ENCODE measurements at places on chromosomes 7 and 10.

DNA sequence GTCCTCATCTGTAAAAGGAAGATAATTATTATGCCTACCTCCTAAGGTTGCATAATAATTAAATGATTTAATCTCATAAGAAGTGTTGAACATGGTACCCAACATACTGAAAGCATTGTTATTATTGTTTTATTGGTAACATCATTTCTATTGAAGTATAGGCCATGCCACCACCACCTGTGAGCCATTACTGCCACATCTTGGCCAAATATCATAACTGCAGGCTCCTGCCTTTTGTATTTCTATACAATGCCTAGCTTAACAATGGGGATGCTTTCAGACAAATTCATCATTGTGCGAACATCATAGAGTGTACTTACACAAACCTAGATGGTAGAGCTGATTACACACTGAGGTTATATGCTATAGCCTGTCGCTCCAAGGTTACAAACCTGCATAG is 61.1 kb upstream of the NPSR1 start:
- DNase-seq = no peak

DNA sequence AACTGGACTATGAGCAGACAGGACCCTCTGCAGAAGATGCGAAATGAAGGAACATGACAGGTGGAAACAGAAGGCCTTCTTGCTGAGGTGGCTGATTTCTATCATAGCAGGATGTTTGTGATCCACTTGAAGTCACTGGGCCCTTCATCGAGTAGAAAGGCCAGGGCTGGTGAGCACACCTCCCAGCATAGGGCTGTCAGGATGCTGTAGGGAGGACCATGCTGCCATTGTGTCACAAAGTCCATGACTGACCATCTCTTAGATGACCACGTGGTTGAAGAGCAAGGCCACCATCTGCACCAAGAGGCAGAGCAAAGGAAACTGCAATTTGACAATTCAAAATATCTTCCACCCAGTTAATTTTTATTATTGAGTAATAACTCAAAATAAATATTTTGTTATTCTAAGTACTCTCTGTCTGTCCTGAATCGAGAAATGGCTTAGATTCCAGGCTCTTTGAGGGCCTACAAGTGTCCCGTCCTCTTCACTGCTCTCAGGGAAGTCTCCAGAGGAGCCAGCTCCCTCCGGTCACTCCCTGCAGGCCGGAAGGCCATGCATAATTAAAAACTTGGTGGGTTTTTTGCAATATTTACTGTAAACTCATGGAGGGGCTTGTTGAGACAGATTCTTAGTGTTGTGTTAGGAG is 249.3 kb upstream of the ZMIZ1 start:
- no peak for DNase-seq

GRCh38 chr10:117364110-117364960 is 10.9 kb downstream of the PDZD8 start:
- DNase-seq = no peak

DNA sequence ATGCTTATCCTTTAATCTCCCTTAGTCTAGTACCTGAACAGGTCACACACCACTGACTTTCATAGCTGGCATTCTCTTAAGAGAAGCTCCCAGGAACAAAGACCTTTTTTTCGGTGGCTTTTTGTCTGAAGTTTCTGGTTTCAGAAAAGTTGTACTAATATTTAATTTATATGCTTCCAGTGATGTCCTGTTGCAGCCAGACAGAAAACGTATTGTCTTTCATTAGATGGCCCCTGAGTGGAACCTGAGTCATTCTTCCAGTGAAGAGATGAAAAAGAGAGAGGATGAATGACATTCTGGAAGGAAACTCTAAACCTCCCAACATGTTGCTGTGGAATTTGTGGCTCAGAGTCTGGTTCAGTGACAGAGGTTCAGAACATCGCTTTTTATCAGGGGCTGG is 274.8 kb upstream of the TAC1 start:
- DNase-seq = no peak

DNA sequence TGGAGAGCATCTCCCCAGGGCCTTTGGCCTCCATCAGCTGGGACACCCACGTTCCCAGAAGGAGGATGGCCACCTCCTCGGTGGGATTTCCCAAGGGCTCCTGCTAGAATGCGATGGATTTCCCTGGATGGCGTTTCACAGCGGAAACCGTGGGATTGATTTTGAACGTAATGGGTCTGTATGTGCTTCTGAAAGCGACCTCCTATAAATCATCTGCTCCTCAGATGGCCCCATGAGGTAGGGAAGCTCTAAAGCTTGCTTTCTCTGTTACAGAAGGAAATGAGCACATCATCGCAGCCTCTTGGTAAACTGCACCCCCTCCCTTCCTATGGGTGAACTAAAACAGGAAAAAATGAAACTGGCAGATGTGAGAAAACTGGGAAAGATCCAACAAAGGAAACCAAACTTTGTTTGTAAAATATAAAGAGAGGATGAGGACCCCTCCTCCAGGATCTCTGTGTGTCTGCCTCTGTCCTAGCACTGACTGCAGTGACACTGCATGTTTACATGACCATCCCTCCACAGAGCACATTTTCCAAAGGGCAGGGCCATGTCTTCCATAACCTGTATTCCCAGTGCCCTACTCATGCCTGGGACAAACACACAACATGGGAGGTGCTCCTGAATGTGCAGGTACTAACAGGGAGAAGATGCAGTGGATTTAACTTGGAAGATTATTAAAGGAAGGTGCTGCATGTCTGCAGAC is 57.6 kb downstream of the LYZL1 start:
- no peak for DNase-seq

DNA sequence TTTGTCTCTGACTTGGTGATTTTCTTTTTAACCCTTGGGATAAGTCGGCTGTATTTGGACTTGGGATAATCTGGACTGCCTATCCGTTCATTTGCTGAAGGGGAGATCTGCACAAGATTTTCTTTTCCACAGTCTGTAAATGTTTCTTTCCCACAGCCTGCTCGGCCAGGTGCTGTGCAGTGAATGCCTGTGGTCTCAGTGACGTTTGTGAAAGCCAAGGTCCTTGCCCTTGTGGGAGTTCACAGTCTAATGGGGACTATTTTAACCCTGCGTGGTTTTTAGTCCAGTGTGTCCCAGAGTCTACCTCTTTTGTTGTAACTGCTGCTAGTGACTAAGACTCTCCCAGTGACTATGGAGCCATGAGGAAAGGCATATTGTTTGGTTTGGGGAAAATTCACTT is 8.9 kb downstream of the PNLIP start:
- DNase-seq = no peak

DNA sequence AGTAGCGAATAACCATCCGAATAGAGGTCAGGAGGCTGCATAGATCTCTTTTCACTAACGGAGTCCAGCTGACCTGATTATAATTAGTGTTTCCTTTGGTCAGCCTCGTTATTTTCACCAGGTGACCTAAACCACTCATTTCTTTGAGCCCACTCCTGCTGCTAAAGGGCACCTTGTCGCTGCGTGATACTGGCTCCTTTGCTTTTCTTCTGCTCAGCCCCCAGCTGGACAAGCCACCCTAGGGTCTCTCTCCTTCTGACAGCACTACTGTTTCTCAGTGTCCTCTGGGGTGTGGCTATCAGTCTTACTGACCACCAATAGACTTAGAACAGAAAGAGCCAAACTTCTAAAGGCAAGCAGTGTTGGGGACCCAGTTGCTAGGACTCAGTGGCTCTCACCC is 2.7 kb upstream of the IGFBP3 start:
- no peak for DNase-seq

DNA sequence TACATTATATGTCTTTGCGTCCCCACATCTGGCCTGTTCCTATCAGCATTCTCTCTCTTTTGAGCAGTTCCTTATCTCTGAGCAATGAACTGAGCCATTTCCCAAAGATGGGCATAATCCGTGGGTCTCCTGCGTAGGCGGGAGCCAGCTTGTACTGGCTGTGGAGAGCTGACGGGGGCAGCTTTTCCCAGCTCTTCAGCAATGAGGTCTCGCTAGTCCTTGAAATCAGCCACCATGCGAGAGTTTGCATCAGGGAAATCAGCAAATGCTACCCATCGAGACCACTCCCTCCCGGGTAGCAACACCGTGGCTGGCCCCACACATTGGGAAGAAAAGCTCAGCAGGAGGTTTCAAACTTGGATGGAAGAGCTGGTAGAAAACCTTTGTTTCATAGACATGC is 51.9 kb upstream of the FAM180A start:
- no peak for DNase-seq

- DNase-seq = no peak
Observed at GRCh38 chr10:128734161-128734560, 607.9 kb upstream of the MKI67 start.

- DNase-seq = no peak
Observed at GRCh38 chr10:5951167-5951711, 26.1 kb downstream of the IL15RA start.

DNA sequence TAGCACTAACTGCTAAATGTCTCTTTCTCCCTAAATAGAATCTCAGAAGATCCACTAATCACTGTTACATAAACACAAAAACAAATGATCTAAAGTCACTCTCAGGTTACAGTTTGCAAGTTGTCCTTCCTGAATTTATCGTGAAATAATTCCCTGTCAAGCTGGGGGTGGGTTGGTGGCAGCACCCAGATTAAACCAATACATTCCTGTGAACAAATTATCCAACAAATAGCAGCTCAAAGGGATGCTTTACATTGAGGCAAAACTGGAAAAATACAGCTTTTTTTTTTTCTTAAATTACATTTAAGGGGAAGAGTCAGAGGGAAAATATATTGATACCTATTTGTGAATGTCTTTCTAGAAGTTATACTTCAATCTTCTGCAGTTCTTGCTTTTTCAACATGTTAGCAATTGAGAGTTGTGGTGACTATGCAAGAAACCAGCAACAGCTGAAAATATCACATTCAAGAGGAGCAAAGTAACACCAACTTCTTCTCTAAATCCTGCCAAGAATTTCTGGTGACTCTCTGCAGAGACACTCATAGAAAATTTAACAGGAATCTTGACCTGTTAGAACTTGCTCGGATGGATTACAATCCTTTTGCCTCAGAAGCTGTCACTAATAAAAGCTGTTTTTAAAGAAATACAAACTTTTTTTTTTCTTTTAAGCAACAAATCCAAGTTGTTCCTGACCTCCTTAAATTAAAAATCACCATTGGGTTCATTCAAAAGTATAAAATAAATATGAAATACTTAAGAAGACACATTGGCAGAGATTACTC is 18.9 kb downstream of the LMOD2 start:
- DNase-seq = no peak

DNA sequence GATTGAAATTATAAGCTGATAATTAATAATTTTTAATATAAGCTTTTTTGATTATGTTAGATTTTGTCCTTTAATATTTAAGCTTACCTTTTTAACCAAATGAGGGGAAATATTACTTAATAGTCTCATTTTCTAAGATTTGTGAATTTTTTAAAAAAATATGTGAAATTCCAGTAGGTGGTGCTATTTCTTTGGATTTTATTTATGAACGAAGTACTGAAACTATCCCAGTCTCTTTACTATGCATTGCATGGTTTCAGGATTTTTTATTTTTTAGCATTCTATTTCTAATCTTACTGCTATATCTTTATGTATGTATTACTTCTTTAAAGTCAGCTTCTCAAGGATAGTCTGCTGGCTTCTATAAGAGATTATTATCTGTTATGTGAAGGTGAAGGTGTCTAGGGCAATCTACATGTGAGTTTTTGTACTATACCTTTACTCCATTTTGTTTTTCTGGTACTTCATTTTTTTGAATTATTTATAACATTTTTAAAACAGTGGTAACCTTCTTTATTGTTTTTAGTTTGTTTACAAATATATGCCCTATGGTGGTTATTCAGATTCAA is 78.3 kb downstream of the ATRNL1 start:
- no peak for DNase-seq

DNA sequence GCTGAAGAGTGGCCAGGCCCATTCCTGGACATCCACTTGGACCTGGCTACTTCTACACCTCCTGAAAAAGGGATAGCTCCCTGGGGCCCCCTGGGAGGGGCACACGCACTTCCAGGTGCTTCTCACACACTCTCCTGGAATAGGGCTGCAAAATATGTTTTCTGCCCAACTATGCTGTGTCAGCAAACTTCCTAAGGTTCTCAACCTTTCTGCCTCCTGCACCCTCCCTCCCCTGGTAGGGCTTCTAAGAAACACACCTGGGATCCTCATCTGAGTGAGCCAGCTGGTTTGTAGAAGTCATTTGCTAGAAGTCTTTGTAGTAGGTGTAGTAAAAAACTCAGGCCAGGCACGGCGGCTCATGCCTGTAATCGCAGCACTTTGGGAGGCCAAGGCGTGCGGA is 136.5 kb downstream of the ZMYND11 start:
- DNase-seq = no peak

GRCh38 chr10:65765006-65765541 is 1160.8 kb upstream of the LRRTM3 start:
- DNase-seq = no peak

- DNase-seq = peak; percentile 73
Observed at GRCh38 chr7:43954524-43955228, 28.4 kb downstream of the UBE2D4 start.

GRCh38 chr7:135428879-135429278 is 81.0 kb downstream of the CNOT4 start:
- no peak for DNase-seq

- DNase-seq = no peak
Observed at GRCh38 chr10:43885252-43885651, 236.6 kb upstream of the ZNF32 start.

- DNase-seq = peak; percentile 64
Observed at GRCh38 chr10:102675011-102675665, 30.9 kb downstream of the TRIM8 start.

GRCh38 chr7:477626-478220 is 41.9 kb downstream of the PDGFA start:
- DNase-seq = no peak

DNA sequence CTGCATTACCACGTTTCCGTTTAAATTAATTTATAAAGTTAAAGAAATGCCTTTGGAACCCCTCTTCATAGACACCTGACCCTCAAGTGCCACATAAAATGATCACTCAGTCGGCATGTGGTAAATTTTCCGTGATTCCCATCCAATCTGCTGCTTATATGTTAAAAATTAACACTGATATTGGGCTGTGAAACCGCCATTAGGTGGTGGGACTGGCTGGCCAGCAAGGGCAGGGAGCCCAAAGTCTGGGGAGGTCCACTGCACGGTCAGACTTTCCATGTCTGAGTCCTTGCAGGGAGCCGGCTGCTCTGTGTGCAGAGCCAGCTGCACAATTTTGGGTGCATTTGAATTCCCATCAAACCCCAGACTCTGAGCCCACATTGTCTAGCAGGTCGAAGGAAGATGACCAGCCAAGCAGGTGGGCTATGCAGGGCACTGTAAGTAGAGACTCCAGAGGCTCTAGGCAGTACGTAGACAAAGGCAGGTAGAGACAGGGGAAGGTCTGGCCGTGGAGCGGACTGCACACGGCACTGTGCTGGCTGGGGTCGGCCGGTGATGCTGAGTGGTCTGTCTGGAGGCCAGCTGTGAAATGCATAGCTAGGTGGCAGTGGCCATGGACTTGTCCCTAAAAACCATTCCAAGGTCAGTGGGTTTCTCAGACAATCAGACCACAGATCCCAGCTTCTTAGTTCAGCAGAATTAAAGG is 122.9 kb downstream of the SH3PXD2A start:
- DNase-seq = no peak

DNA sequence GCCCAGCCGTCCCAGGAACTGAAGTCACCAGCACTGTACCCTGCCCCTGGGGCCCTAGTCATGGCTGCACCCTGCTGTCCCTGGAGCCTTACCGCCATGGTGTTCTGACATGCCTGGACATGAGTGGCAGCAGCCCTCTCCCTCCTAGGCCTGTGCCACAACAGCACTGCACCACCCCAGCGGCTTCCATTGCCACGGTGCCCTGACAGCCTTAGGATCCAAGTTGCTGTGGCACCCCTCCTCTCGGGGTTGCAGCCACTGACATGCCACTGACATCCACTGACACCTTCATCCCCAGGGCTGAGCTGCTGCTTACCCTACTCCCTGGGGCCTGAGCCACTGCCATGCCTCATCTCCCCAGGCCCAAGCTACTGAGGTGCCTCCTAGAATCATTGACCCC is 39.6 kb upstream of the SHH start:
- DNase-seq = no peak

GRCh38 chr10:33245343-33245742 is 89.1 kb downstream of the NRP1 start:
- DNase-seq = no peak

Measured in activated CD4-positive, alpha-beta T cell treated with anti-CD3 and anti-CD28 coated beads, Interleukin-2, amount 10 ng/mL, durations not matched to agents 24 days and 14 days (primary cell).